ENCODE measurements at places on chromosomes 6 and 20.

GRCh38 chr6:97459535-97459934, 176.5 kb upstream of the MMS22L start:
- DNase-seq: no peak

DNA sequence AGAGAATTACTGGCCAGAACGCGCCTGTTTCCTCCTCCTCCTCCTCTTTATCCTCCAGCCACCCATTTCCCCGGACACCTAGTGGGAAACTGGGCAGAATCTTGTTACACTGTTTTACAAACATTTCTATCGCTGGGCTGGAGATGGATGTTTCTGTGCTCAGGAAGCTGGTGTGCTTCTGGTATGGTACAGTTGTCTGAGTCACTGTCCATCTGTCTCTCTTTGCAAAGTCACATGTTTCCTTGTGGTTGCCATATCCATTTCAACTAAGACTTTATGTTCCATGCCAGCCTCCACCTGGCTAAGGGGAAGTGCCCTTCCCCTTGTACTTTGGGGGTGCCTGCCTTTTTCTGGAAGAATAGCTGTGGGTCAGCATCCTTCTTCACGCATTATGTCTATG, 52.9 kb upstream of the SLC22A16 start:
- DNase-seq: no peak

DNA sequence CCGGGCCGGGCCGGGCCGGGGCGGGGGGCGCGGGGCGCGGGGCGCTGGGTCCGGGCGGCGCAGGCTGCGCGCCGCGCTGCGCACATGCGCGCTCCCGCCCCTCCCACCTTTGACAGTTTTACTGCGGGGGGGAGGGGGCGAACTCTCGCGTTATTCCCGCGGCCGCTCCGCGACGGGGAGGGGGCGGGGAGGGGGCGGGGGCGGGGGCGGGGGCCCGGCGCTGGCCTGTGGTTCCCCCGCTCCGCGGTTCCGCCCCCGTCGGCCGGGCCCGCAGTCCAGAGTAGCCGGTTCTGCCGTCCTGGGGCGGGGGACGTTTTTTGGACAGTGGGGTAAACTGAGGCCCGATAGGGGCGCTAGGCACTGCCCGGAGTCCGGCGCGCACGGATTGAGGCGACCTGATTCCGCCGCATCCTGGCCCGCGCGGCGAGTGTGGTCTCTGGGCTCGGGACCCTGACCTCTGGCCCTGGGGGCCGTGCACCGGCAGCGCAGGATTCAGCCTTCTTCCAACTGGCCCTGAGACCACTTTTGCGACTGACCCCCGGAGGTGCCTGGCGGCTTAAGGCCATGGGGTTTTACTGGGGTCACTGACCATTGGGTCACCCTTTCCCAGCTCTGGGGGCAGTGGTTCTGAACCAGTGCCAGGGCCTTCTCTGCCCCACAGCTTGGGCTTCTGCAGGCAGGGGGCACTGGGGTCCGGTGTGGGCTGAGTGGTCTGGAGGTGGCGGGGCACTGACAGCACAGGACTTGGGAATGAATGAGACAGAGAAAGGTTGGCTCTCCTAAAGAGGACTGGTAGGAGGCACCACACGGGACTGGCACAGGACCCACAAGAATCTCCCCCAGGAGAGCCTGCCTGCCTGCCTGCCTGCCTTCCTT, at the start of gene ZNF512B:
TSS of gene ZNF512B (minus strand) at position 93 of the 876 bp plus-strand sequence. CDS start 1,980 bp downstream, outside the sequence.
- peak; percentile 82 for DNase-seq

DNA sequence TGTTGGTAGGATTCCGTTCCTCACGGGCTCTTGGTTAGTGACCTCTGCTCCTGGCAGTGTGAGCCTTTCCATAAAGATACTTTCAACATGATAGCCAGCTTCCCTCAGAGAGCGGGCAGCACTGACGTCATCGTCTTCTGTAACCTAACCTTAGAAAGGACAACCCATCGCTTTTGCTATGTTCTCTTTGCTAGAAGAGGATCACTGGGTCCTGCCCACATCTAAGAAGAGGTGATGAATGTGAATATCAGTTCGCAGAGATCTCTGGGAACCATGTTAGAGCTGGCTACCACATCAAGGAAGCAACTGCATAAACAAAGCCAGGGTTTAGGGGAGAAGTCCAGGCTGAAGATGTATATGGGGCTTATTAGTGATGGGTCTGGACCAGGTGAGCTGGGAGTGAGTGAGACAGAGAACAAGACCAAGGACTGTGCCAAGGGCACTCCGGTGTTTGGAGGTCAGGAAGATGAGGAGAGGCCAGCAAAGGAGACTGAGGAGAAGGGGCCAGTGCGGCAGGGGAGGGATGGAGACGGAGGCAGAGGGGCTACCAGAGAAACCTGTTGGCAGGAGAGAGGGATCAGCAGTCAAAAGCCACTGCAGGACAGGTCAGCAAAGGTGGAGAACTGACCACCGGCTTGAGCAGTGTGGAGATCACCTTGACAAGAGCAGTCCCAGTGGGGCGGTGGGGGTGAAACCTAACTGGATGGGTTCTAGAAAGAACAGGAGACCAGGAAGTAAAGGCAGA, 39.7 kb downstream of the PIM1 start:
- DNase-seq: no peak

- DNase-seq: no peak
Observed at GRCh38 chr6:31713991-31714684, 1.0 kb upstream of the LY6G6D start.

DNA sequence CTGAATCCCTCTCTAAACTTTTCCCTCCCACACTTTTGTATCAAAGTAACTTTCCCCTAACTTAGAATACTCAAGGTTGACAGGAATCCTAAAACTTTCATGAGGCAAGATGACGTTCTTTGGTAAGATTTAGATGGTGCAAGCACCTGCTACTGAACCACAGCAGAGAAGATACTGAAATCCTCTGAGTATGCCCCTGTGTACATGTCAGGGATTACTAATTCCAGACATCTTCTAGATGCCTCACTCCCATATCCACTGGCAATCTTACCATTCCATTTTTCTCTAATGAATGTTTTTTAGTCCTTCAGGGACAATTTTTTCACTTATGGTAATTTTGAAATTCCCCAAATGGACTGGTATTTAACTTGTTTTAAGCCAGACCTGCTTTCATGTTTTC, 9.1 kb downstream of the APOBEC2 start:
- no peak for DNase-seq

- no peak for DNase-seq
Observed at GRCh38 chr6:82436740-82437139, 73.1 kb downstream of the TPBG start.

DNA sequence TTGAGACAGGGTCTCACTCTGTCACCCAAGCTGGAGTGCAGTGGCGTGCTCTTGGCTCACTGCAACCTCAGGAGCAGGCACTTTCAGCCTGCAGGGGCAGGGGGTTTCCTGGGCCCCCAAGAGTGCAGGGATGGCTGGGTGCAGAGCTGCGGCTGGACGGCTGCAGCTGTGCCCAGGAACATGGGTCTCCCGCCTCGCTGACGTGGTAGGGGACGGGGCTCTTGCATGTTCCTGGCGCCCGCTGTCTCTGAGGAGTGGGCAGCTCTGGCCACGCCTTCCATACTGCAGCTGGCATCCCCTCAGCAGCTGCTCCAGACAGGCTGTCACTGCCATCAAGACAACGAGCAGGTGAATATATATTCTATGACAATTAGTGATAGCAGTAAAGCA, 2.2 kb upstream of the DEK start:
- no peak for DNase-seq

GRCh38 chr6:4936681-4937041, 67.2 kb downstream of the RPP40 start:
- no peak for DNase-seq

GRCh38 chr6:1611322-1611571, 1.5 kb downstream of the FOXC1 start:
- no peak for DNase-seq

- no peak for DNase-seq
Observed at GRCh38 chr6:84976526-84977362, 212.3 kb upstream of the TBX18 start.

DNA sequence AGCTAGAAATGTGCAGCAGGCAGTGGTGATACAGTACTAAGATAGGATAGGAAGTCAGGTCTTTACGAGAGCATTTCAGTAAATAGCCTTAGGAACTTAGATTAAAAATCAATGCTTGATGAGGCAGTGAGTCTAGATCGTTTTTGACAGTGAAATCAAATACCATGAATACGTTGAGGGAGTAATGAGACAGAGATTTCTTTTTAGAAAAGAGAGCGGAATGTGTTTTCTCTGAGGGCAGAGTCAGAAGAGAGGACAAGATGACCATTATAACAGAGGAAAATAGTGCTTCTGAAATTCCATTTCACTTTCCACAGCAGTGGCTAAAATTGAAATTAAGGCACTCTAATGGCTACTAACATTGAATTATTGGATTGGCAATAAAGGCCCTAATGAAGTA, 339.6 kb downstream of the UTRN start:
- no peak for DNase-seq

DNA sequence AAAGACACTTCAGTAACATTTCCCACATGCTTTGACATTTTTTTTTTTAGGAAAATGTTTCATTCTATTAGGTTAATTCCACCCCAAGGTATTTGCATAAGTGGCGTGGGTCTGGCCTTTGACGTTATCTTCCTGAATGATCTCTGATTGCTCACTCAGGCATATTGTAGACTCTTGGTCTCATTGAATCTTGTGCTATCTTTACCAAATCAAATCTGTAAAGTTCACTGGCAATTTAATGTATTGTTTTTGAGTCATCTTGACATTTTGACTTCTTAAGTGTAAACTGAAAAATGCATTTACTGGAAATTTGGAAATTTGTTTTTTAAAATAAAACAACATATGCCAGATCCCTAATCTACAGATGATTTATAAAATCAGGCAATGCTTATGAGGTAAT, 16.0 kb upstream of the VIP start:
- DNase-seq: no peak

GRCh38 chr6:100948381-100949133, 67.4 kb upstream of the ASCC3 start:
- no peak for DNase-seq

GRCh38 chr6:52186480-52186879, 305 bp downstream of the IL17A start:
- no peak for DNase-seq

DNA sequence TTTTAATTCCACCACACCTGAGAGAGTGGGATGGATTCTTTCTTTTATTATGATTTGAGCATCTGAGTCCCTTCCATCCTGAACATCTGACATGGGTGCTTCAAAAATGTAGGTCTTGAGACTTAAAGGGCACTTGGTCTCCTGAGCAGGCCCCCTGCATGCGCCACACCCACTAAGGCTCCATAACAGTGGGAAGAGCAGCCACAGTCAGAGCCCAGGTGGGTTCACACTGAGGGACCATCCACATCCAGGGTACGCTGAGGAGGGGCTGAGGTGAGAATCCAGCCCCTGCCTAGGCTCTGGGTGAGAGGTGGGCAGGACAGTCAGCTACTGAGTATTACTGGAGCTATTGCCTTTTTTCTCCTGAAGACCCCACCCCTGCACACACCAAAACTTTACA, 42.7 kb downstream of the HLA-A start:
- DNase-seq: no peak

All from GM12892 (cell line).